ENCODE measurements at places on chromosomes 1 and 21.

DNA sequence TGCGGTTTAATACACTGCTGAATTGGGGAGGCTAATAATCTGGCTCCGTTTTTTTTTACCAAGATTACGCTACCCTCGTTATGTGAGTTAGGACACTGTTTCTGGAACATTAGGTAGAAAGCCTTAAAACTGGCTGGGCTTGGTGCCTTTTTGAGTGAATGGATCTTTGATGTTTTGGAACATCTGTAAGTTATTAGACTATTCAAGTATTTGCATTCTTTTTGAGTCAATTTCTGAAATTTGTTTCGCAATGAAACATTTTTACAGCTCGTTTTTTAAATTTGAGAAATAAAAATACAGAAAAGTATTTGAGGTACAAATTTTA lies 106.9 kb downstream of the LTN1 start:
- DNase-seq = no peak

GRCh38 chr1:200448034-200448762 lies 38.4 kb upstream of the ZNF281 start:
- DNase-seq = no peak

GRCh38 chr1:234986750-234987414 lies 141.8 kb downstream of the TOMM20 start:
- no peak for DNase-seq

GRCh38 chr1:207314816-207315215 lies 6.7 kb upstream of the CD55 start:
- no peak for DNase-seq

- no peak for DNase-seq
Observed at GRCh38 chr1:92705446-92705845, 79.5 kb downstream of the EVI5 start.

DNA sequence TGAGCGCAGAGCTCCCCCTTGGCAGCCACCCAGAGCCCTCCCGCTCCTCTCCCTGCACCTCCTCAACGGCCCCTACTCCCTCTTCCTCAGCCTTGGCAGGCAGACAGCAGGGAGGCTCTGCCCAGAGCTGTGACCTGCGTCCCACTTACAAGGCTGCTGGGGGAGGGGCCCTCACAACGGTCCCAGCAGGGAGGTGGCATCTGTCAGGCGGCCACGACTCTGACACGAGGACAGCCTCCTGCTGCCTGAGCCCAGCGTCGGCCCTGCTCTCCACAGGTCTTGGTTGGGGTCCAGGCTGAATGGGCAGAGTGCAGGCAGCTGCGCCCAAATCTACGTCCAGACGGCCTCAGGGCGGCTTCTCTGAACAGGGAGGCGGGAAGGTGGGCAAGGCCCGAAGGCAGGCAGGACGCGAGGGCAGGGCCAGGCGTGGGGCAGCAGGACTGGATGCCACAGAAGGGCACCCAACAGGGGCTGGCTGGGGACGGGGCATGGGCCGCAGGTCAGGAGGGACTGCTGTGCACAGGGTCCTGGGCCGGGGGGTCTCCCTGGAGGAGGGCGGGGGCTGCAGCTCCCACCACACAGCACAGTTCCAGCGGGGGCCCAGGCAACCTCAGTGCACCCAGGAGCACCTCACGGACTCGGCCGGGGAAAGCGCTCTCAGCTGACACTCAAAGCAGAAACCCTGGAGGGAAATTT lies 7.5 kb downstream of the SLC19A1 start:
- DNase-seq = peak; percentile 20

- peak; percentile 94 for DNase-seq
Observed at GRCh38 chr1:9413071-9413876, 120.6 kb downstream of the SPSB1 start.

DNA sequence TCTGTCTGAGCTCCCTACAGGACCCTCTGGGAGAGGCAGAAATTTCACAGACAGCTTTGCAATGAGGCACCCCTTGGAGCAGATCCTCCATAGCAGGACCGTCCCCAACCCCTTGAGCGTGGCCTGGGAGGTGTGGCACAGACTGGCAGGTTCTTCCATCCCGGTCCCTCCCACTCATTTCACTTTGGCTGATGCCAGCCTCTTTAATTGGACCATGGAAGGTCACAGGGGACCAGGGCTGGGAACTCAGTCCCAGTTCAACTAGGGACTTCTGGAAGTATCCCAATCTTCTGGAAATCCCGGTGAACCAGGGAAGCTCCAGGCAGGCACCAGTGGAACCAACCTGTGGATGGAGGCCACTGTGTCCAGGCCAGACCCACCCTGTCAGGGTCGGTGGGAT lies 83.7 kb downstream of the SPSB1 start:
- DNase-seq = no peak

GRCh38 chr1:174726167-174726879 lies 273.4 kb upstream of the CACYBP start:
- DNase-seq = peak; percentile 53

DNA sequence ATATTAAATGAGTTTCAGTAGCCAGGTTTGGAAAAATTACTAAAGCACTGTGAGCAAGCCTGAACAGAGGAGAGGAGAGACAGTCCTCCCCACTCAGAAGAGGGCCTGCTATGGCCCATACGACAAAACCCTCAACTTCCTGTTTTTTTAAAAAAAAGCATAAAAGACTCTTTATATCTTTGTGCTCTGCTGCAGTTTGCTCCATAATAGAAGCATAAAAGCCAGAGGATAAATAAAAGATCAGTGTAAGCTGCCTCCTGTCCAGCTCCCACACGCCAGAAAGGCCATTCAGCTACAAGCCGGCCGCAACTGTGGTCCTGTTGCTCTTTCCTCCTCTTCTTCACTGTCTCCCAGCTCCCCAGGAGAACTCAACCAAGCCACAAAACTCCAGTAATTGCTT lies 37.8 kb downstream of the NID1 start:
- no peak for DNase-seq

DNA sequence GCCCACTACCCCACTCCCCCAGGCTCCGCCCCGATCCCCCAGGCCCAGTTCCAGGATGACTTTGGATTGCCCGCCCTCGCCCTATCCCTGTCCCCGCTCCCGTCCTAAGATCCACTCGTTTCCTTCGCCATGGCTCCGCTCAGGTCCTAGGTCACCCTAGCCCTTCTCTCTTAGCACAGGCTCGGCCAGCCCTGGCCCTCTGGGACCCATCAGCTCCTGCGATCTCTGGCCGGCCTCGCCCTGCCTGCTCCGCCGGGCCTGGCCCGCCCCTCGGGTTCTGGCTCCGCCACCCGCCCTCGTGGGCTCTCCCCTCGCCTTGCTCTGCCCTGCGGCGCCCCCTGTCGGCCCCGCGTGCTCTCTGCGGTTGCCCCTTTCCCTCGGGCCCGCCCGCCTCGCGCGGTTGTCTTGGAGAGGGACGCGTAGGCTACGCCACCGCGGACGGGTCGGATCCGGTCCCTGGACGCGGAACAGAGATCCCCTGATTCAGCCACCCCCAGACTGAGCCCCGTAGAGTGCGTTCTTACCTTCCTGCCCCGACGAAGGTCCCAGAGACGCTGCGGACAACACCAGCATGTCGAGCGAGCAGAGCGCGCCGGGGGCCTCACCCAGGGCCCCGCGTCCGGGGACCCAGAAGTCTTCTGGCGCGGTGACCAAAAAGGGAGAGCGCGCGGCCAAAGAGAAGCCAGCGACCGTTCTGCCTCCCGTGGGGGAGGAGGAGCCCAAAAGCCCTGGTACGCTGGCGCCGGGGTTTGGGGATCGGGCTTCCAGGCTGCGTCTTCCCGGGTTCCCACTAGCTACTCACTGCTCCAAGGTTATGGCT lies at the start of gene LRRC71:
Gene LRRC71 (plus strand): TSS at position 400 of the 820 bp plus-strand sequence. CDS start 172 bp downstream, at position 572.
- DNase-seq = peak; percentile 94

DNA sequence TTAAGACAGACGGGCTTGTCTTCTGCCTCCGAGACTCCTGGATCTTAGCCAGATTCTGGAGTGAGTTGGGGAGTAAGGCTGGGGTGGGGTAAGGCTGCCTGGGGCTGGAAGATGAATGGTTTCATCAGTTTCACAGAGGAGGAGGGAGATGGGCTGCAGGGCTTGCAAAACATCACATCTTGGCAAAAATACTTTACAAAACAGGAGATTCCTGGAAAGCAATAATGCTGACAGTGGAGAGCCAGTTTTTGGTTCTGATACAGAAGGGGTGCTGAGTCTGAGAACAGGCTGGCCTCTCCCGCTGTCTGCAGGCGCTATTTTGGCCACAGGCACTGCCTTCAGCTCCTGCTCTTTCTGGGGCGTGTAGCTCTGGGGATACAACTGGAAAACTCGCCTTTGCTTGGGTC lies 83.4 kb upstream of the KCNE2 start:
- DNase-seq = peak; percentile 2

- DNase-seq = no peak
Observed at GRCh38 chr1:188269956-188270355, 1441.2 kb downstream of the PLA2G4A start.

DNA sequence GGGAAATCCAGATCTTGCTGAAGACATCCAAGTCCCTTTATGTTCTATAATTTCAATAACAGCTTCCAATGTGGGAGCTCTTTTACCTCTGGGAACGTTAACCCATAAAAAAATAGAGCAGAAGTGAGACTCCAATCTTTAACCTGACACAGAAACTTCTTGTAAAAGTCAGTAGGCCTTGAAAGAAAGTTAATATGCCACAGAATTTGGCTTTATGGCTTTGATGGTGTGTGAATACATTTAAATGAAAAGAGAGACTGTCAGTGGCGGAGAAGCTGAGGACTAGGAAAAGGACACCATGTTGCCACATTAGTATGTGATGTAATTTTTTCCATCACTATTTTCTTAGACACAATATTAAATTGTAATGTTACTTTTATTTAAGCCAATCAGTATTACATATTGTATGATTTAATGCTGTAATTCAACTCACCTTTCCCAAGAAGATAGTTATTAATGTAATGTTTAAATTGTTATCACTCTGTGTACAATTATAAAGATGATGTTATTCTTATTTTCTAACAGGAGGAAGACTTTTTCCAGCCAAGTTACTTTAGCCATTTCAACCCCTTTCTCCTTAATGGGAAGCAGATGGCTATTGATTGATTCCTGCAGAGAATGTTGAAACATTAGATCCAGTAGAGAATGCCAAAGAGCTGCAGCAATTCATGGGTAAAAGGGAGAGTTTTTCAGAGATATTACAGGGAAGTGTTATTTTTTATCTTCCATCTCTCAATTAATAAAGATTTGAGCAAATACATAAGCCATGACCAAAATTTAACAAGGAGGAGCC lies 17.5 kb upstream of the CLDN8 start:
- no peak for DNase-seq

DNA sequence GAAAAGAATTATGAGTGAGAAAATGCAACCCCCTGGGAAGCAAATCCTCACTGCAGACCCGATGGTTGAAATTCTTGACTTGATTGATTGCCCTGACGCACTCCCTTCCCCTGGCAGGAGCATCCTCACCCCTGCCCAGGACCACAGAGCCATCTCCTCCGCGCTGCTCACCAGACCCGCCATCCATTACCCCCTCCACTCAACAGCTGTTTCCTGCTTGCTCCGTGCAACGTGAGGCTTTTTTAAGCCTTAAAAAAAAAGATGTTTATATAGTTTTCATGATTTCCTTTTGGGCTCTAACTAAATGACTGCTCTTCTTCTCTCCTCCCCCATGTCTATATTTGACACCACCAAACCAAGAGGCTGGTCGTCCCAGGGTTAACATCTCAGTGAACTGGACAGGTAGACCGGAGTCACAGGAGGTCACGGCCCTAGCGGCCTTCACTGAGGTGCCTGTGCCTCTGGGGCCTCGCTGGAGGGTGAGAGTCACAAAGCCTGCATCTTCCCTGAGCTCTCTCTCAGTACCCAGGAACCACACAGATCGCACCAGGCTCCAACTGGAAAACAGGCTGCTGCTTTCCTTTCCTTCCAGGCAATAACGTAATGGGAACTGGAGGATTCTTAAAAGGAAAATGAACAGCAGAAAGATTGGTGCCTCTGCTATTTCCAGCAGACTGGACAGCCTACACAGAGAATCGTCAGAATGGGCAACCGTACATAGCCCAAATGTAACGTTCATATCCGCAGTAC lies 49.8 kb downstream of the ZBTB18 start:
- no peak for DNase-seq

DNA sequence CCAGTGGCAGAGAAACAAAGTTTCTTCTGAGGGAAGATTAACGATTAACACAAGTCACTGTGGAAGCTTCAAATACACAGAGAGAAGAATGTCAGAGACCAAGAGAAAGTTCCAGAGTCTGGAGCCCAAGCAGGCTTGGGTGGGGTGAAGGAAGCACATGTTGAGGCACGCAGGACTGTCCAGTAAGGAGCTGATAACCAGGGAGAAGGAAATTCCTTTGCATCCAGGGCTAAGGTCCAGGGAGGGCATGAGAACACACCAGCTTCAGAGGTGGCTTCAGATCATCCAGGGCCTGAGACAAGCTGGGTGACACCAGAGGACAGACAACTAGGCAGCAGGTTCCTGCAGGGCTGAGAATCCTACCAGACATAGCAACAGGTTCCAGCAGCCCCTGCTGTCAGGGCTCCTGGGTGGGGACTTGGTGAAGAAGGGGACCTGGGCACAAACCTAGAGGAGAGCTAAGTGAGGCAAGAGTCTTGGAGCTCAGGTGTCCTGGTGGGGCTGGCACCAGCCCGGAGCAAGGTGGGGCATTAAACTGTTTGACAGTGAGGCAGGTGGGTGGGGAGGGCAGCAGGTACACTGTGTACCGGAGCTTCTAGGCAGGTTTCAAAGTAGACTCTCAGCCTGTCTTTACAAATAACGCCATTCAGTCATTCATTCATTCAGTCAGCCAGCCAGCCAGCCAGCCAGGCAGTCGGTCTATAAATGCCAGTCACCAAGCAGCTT lies 2.6 kb upstream of the SPRR1A start:
- no peak for DNase-seq

DNA sequence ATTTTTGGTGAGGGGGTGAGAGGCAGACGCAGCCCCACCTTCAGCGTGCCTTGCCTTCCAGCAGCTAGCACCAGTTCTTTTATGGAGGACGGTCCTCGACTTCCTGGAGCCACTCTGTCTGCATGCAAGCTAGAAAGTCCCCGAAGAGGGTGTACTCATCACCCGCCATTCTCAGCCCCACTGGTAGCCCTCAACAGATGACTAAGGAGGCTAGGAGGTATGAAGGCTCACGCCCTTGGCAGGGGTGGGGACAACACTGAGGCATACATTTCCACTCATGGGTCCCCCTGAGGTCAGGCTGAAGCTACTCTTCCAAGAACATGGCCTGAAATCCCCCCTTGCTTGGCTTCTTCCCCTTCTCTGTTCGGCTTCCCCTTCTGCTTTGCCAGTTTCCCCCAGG lies 8.9 kb upstream of the PTPRF start:
- DNase-seq = no peak

DNA sequence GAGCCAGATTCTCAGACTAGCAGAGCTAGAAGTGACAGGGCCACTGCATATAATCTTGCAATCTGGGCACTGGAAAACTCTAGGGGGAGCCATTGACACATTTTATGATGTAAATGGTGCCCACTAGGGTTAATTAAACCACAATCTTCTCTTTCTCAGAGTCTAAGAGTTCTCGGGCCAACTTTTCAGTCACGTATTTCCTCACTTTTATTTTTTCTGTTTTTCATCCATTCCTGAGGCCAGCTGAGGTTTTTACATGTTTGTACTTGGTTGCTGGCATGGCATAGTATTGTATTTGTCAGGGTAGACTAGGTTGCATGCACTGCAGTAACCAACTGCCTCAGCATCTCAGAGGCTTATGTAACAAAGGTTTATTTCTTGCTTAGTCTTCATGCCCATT lies 138.2 kb downstream of the ZNF326 start:
- DNase-seq = peak; percentile 82
